ENCODE measurements at places on chromosomes 3 and 15.

- DNase-seq, result no peak
Measured at GRCh38 chr15:40594429-40594836, 384 bp downstream of the KNL1 start.

DNA sequence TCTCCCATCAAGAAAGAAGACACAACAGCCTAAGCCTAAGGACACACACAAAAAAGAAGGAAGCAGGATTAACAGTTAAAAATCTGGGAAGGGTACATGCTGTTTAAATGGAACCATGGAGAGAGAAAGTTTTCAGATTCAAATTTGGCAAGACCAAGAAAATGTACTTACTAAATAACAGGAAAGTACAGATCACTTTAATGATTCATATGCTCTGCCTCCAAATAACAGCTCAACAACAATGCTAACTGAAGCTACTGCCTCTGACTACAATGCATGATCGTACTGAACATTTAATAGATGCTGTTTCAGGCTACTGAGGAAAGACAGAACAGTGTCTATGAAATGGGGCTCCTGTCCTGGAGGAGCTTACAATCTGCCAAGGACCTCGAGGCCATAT, 8.4 kb upstream of the NMB start:
- no peak for DNase-seq

DNA sequence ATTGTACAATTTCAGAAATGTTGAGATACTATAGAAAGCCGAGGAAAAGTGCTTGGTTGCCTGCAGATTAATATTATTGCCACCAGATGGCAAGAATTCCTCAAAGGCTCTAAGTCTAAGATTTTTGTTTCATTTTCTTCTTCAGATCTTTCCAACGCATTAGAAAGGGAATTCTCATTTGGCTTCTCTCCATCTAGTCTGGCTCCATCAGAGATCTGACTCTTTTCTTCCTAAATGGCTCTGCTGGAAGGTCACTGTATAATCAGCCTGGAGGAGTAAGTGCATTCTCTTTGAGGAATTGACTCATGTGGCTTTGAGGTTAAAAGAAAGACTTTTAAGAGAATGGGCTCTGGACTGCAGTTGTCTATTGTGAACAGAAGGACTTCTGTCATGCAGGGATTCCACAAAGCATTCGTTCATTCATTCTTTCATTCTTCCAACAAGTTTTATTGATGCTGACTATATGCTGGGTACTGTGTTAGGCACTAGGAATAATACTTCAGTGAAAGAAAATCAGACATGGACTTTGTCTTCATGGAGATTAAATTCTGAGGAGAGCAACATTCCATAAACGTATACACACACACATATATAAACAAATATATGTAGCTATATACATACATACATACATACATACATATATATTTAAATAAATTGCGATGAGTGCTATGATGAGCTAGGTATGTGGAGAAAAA, 55.3 kb downstream of the SLC28A2 start:
- DNase-seq, result peak; percentile 1

DNA sequence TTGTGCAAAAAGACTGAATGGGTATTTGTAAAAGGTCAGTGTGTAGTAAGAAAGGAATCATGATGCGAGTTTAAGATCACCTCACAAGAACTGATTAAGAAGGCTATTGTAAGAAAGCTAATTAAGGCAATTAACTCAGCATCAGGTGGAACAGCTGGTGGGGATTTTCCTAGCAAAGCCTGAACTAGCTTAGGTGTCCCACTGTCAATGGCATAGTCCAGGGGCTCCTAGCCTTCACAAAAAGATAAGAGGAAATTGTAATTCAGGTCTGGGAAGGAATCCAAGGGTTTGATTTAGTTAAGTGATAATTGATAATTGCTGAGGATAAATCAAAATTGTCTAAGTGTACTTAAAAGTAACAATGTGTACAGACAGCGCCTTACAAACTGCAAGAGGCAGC, 901.6 kb downstream of the TUSC7 start:
- DNase-seq, result no peak

GRCh38 chr3:190617185-190617584, 103.3 kb downstream of the IL1RAP start:
- DNase-seq, result peak; percentile 47

GRCh38 chr15:39411102-39411989, 169.5 kb upstream of the THBS1 start:
- DNase-seq, result peak; percentile 54

DNA sequence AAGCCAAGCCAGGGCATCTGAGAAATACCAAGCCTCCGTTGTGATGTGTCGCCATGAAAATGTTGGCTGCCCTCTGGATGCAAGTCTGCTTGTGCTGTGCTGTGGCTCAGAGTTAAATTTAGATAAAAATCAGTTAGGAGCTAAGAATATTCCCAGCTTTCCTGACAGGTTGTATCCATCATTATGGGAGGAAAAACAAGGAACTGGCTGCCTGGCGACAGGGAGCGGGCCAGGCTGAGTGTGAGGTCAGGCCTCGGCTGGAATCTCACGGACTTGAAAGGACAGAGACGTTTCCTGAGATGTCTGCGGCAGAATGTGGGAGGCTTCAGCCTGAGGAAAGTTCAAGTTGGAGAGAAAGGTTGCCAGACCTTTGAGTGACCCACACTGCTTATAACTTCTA, 213.8 kb downstream of the THSD4 start:
- DNase-seq, result no peak

Data from stimulated activated naive CD8-positive, alpha-beta T cell treated with anti-CD3 and anti-CD28 coated beads, Interleukin-15, amount 100 ng/mL, for 72 hours (primary cell).